Stimulated activated CD8-positive, alpha-beta memory T cell treated with anti-CD3 and anti-CD28 coated beads, Interleukin-15, amount 100 ng/mL, for 24 hours (primary cell): ENCODE measurements at places on chromosomes 1 and 21.

GRCh38 chr1:41380979-41381691 is 19.9 kb downstream of the FOXO6 start:
- no peak for DNase-seq

DNA sequence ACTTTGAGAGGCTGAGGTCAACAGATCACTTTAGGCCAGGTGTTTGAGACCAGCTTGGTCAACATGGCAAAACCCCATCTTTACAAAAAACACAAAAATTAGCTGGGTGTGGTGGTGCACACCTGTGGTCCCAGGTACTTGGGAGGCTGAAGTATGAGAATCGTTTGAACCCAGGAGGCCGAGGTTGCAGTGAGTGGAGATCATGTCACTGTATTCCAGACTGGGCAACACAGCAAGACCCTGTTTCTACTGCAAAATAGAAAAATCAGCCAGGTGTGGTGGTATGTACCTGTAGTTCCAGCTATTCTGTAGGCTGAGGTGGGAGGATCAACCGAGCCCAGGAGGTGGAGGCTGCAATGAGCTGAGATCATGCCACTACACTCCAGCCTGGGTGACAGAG is 4.2 kb upstream of the INTS3 start:
- DNase-seq: no peak

DNA sequence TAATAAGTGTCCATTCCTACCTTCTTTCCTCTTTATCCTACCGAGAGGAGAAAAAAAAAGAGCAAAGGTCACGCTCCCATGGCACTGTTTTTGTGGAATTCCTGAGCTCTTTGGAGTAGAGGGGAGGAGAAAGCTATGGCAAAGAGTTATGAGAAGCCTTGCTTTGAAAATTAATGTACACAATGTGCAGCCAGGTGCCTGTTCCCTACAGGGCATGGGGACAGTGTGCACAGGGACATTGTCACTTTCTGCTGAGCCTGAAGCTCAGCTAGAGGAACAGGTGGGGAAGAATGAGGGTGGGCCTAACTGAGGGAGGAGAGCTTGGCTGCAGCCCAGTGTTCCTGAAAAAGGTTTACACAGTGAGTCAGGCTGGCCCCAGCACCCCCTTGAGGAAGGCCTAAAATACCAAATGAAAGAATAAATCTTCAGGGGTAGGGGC is 66.1 kb downstream of the PLXNA2 start:
- no peak for DNase-seq

GRCh38 chr1:88566615-88567387 is 117.3 kb upstream of the PKN2 start:
- no peak for DNase-seq

- DNase-seq: no peak
Measured at GRCh38 chr1:184419350-184420161, 32.7 kb downstream of the C1orf21 start.

DNA sequence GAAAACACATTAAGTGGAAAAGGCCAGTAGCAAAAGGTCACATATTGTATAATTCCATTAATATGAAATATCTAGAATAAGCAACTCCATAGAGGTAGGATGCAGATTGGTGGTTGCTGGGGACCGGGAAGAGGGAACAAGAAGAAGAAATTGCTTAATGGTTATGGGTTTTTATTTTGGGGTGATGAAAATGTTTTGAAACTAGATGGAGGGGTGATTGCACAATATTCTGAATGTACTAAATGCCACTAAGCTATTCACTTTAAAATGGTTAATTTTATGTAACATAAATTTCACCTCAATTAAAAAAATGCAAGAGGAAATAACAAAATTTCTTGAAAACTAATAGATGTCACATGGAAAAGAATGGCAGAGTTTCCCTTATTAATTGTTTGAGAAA is 6.7 kb downstream of the KIAA0040 start:
- DNase-seq: no peak

DNA sequence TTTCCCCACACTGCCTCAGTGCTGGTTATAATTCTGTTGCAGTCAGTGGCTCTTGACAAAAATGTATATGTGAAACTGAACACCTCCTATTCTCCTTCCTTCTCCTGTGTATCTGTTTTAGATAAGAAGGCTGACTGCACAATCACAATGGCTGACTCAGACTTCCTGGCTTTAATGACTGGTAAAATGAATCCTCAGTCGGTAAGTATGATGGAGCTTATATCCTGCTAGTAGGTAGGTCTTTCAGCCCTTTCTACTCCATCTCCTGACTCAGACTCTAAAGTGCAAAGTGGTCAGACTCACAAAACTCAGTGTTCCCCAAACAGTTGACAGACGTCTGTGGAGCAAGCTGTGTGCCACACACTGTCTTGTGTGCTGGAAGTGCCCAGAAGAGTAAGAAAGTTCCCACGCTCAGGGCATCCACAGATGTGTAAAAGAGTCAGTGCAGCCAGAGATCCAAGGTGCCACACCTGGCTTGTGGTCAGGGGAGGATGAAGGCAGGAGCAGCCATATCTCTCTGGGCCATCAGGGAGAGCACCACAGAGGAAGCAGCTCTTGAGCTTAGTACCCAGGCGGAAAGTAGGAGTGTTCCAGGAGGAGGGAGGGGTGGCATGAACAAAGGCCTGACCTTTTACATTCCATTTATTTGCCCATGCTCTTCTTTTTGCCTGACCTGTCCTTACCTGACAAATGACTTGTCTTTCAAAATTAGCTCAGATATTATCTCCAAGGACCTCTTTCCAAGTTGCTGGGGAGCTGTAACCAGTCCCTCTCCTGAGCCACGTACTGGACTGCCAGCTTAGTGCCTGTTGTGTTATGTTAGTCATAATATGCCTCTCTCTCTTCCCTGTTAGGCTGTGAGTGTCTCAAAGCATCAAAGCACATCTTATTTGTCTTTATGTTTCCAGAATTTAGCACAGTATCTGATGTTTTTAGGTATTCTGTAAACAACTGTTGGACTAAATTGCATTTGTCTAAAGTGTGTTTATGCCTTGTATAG is 14.0 kb upstream of the PODN start:
- DNase-seq: no peak

DNA sequence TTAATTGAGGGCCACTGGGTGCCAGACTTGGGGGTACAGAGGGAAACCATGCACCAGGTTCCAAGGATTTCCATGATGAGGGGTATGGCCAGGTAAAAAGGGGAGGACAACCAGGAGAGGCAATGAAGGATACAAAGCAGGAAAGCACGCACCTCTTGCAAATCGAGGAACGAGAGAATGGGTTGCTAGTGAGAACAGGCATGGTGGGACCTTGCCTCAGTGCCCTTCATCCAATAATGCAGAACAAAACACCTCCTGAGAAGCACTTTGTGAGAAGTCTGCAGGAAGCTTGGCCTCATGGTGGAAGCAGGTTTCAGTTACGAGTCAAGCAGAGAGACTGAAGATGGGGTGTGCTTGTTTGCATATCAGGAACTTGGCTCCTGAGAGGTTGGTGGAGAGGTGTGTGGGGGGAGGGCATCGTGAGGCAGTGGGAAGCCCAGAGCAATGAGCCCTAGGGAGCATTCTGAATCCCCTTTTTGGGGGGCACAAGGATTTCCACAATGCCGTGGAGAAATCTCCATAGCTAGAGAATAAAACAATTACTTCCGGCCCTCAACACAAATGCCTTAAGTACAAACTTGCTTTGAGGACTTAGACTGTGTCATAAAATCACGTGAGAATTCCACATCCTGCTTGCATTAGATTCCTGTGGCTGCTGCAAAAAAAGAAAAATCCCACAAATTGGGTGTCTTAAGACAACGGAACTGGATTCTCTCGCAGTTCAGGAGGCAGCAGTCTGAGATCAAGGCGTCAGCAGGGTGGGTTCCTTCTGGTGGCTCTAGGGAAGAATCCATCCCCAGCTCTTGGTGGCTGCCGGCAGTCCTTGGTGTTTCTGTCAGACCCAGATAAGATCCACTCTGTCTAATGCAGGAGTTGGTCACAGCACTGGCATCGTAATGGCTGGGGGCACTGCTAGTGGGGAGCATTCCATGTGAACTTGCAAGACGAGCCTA is 54.9 kb upstream of the BACE2 start:
- DNase-seq: no peak

- no peak for DNase-seq
Measured at GRCh38 chr1:210467440-210468043, 138.8 kb downstream of the HHAT start.

GRCh38 chr1:11682799-11683198 is 1.9 kb upstream of the MAD2L2 start:
- DNase-seq: no peak

DNA sequence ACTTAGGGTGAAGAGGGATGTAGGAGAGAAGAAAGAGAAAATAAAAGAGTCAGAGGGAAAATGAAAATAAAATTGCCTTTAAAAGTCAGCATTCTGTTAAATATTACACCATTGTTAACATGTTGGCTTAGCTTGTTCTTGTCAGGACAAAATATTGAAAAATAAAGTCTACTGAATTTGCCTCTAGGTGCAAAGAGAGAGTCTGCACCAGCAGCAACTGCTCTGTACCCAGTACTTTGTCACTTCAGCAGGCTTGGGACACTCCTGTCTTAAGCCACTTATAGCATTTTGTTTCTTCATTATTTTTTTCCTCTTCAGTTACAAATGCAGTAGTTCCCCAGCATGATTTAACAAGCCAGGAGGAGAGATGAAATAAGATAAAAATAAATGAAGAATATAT is 11.0 kb upstream of the USH2A start:
- no peak for DNase-seq

DNA sequence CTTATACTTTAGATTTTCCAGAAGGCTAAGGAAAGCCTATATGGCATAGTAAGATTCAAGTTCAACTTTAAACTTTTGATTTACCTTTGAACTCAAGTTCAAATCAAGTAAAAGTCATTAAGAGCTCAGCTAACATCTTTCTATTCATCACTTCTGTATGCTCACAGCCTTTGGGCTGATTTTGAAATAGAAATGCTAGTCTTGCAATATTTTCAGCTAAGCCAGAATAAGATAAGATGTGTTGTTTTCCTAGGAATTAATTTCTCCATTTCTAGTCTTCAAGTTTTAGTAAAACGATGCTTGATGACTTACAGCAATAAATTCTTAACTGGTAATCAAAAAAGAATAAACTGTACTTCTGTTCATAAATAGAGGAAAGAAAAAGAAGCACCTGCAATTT is 35.6 kb downstream of the ATP1B1 start:
- DNase-seq: no peak

DNA sequence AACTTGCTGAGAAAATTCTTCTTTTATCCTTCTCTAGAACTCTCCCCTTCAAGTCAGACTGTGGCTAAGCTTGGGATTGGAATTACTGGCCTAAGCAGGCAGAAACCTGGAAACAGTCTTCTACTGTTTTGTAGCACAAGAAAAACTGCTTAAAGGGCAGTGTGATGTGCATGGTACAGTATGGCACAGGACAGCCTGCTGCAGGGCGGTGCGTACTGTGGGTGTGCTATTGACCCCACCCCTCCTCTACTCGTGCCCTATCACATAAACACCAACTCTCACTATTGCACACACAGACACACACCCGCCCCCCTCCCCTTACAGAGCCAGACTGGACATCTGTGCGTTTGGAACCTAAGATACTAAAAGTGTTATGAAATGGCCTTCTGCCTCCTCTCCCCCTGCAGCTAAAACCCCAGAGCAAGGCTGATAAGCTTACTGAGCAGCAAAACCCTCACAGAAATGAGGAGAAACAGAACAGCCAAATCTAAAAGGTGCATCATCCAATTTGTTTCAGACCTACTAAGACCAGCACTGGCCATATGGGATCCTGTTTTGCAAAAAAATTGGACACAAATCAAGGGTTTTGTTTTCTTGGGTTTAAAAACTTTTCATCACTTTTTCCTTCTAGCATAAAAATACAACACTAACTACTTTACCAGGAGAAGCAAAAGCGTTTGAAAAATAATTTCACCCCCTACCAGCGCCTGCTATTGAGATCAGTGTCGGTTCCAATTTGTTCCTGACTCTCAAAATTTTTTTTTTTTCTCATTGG is 355.8 kb upstream of the LYPLAL1 start:
- DNase-seq: no peak

- no peak for DNase-seq
Measured at GRCh38 chr1:33060579-33061083, 20.3 kb upstream of the AZIN2 start.

GRCh38 chr1:8879464-8879921 is 1.0 kb upstream of the ENO1 start:
- DNase-seq: no peak

DNA sequence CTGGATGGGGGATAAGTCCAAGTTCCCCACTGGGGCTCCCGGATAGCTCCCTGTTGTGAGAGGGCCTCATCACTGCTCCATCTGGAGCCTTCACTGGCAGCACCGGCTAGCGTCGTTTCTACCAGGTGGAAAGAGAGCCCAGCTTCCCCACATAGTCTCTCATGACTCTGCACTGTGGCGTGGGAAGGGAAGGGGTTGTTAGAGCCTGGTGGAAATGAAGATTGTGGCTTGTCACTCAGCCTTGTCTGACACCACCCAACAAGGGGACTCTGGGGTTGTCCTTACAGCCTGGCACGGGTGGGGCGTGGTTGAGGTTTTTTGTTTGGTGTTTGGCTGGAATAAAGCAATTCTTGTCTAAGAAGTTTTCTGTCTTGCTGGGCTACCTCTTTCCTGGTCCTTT is 94.6 kb downstream of the ADARB1 start:
- no peak for DNase-seq

DNA sequence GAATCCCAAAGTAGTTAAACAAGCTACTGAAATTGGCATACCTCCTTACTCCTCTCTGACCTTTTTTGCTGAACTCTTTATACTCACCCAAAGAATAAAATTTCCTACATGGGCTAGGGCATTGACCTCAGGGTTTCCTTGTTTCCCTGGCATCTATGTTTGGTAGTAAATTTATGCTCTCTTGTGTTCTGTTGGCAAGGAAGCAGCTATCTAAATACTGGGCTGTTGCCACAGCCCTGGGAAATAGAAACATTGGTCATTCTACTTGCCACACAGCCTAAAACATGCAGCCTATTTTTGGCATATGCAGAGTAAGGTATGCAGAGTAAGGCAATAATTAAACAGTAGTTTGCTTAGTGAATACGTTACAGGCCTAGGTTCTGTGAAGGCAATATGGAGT is 351.4 kb downstream of the HLX start:
- DNase-seq: no peak

- DNase-seq: no peak
Measured at GRCh38 chr21:35716876-35717565, 343.3 kb downstream of the SETD4 start.

DNA sequence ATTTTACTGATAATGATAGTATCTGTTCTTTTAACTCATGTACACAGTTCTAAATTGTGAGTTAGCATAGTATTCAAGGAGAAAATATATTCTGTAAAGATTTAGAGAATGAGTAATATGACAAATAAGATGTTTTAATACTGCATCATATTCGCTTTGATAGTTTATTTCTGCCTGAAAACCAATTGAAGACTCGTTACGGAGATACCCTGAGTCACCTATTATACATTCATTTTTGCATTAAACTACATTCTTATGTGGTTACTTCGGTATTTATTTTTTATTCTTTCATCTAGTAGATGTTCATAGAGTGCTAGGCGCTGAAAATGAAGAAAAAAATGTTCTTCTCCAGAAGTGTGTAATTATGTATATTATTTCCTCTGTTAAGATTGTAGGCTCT is 5.3 kb downstream of the UHMK1 start:
- DNase-seq: no peak
